Epithelial cell of proximal tubule (primary cell): ENCODE measurements at places on chromosomes 5 and 9. TPM values are rescaled to one million over a fixed set of nuclear protein-coding genes. Genes with fewer than 3 reads are reported as not detected.

DNA sequence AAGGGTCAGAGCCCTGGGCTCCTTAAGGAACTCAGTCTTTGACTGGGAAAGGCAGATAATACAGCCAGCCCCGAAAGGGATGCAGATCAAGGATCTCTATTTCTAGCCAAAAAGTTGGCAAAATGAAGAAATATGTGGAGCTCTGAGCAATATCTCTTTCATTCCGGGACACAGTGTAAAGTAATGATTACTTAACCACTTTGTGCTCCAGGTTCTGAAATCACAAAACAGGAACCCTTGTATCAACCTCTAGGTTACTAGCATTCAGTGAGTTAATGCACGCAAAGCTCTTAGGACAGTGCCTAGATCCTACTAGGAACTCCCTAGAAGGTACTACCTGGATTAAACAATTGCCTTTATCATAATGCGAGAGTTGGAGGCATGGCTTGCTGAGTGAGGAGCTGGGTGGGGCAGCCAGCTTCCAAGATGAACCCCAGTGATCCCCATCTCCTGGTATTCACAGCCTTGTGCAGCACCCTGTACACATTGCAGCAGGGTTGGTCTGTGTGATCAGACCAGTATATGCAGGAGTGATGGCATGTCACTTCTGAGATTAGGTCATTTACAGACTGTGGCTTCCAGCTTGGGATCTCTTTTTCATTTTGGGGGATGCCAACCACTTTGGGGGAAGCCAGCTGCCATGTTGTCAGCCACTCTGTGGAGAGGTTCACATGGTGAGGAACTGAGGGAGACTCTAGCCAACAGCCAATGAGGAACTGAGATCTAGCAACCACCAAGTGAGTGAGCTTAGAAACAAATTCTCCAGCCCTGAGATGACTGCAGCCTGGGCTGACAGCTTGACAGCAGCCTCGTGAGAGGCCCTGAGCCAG is 103.1 kb upstream of the SLC44A1 start:
- no peak for DNase-seq

Gene MYORG
- total RNA-seq, result 2.9 and 6.6 TPM in 2 replicates

Gene PAEP
- total RNA-seq, result not detected in 2 replicates

DNA sequence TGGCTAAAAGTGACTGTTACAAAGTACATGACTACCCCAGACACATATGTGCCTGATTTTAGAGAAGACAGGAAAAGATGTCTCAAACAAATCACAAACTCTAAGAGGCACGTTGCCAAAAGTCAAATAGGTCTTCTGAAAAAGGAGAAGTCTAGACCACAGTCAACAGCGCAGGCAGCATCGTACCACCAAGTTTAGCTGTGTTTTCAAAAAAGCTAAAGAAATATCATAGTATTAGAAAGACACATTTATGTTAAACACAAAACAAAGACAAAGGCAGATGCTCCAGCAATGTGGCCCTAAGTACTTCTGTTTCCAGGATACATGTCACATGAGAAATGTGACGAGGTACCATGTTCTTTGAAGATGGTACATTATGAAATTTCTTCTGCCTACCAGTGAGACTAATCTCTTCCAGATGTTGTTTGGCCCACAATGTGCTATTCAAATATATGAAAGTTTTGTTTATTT is 43.5 kb downstream of the LPAR1 start:
- DNase-seq, result no peak

DNA sequence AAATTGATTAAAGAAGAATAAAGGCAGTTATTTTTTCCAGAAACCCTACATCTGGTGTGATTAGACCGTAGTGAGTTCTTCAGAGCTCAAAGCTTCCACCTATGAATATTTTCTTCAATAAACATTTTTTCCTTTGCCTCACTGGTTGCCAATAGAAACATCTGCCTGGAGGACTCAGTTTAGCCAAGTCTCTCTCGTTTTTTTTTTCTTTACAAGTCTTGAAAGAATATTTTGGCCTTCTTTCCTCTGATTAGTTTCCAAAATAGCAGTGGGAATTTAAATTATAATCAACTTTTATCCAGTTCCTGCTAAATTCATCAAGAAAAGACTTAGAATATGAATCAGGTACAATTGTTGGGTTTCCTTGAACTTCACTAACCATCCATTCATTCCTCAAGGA is 897.5 kb downstream of the TLE1 start:
- DNase-seq, result no peak

DNA sequence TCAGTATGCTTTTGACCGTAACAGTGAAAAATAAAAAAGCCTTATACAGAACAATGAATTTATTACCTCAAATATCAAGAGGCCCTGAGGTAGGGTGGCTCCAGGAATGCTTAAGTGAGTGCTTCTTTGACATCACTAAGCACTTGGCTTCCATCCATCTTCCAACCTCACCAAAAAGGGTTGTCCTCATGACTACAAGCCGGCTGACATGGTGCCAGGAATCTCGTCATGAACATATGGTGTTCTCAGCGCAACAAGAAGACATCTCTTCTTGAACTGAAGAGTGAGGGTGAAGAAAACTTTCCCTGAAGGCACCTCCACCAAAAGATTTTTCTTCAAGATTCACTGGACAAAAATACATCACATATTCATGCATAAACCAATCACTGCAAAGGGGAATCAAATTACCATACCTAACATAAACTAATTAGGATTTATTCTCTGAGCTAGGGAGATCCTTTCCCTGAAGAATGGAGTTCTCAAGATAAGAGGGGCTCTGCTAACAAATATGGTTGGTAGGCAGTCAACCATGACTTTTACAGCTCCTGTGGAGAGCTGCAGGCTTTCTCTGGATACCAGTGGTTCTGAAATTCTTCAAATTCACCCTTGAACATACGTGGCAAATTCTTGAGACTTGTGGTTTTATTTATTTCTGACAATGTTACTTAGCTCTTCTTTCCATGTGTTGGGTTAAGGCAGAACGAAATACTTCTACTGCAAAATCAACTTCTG is 49.5 kb downstream of the AGXT2 start:
- no peak for DNase-seq

Gene CEL
- 0.36 and 0.58 TPM in 2 replicates for total RNA-seq

- no peak for DNase-seq
Measured at GRCh38 chr5:126826619-126827215, 49.8 kb downstream of the LMNB1 start.

GRCh38 chr5:139399501-139400121 is 4.3 kb downstream of the SPATA24 start:
- no peak for DNase-seq

Gene SHOC1
- 0.07 TPM in 1 of 2 replicates, not detected in the other for total RNA-seq

Gene SLC6A19
- total RNA-seq, result not detected in 2 replicates

DNA sequence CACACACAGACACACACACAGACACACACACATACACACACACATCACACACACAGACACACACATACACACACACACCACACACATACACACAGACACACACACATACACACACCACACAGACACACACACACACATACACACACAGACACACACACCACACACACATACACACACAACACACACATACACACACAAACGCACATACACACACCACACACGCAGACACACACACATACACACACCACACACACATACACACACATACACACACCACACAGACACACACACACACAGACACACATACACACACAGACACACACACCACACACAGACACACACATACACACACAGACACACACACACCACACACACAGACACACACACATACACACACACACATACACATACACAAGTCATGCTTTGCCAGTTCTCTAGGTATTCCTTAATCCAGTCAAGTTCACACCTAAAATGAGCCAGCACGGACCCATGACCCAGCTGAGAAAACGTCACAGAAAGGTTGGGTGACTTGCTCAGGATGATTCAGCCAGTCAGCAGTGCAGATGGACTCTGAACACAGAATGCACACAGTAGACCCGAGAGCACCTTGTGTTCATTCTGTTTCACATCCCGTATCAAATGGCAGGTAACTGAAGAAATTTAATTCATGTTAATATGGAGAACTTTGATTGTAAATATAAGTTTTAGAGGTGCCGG is 746.4 kb downstream of the MTRR start:
- peak; percentile 64 for DNase-seq

Gene CD180
- total RNA-seq, result not detected in 2 replicates

GRCh38 chr5:151722546-151722945 is 35.8 kb upstream of the SPARC start:
- DNase-seq, result no peak

DNA sequence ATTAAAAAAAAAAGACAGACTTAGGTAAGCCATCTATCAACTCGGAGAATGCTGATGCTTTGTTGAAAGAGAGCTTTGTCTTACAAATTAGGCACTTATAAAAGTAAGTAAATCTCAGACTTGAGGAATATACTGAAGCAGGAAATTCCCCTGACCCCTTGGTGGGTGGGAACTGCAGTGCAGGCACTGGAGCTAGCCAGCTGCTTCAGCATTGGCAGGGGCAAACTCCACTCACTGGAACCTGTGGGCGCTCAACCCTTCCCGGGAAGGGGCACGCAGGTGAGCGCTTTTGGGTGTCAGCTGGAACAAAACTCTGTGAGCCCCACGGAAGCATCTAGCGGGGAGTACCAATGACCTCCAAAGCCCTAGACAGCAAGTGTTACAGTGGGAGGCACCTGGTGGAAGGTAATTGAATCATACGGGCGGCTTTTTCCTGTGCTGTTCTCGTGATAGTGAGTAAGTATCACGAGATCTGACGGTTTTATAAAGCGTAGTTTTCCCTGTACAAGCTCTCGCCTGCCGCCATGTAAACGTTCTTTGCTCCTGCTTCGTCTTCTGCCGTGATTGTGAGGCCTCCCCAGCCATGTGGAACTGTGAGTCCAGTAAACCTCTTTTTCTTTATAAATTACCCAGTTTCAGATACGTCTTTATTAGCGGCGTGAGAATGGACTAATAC is 628.0 kb upstream of the CDH18 start:
- no peak for DNase-seq

DNA sequence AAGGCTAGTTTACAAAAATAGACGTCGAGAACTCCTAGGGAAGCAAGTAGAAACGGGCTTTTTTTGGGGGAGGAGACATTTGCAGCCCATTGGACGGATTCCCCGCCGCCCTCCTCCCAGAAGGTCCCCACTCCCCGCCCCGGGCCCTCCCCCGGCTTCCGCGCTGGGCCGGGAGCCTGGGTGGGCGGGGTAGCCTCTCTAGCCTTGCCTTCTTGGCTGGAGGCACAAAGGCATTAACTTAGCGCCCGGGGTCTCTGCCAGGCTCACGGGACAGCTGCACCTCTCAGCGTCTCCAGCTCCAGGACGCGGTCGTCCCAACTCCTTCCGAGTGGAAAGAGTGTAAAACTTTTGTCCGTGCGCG is at the start of gene DMRTA1:
TSS of gene DMRTA1 (plus strand) at position 236 of the 361 bp plus-strand sequence. CDS start 242 bp downstream, outside the sequence.
- no peak for DNase-seq

DNA sequence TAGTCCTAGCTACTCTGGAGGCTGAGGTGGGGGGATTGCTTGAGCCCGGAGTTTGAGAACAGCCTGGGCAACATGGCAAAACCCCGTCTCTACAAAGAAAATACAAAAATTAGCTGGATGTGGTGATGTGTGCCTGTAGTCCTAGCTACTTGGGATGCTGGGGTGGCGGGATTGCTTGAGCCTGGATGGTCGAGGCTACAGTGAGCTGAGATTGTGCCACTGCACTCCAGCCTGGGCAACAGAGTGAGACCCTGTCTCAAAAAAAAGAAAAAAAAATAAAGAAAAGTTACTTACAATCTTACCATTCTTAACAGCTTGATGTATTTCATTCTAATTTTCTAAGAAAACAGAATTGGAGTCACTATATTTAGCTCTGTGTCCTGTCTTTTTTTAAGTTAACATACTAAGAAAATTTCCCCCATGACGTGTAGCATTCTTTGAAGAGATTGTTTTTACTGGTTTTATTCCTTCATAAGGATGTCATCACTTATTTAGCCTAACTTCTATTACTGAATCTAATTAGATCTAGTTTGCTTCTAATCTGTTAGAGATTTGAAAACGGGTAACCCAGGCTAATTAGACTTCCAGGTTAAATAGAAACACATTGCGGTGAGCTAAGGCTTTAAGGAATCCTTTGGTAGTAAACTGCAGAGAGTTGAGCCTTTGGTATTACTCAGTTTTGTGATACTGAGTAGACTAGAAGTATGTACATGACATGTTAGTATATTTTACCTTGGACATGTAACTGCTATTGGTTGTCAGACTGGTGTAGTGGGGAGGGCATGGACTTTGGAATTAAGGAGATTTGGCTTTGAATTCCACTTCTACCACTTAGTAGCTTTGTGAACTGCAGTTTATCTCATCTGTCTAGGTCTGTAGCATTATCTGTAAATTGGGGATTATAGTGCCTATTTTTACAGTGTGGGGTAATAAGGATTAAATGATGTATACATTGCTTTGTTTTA is 24.0 kb downstream of the HSPA4 start:
- DNase-seq, result no peak

- DNase-seq, result no peak
Measured at GRCh38 chr5:150650021-150651006, 9.9 kb downstream of the SYNPO start.

DNA sequence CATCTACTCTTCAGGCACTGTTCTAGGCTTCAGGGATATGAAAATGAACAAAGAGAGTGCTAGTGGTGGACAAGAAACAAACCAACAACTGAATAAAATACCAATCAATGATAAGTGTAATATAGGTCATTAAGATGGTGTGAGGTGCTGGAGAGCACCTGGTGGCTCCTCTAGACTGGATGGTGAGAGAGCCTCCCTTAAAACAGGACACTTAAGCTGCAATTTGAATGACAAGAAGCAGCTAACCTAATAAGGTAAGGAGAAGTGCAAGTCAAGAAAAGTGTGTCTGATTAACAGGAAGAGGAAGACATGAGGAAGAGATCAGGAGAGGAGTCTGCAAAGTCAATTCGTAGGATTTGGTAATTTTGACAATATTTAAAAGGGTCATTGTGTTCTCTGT is 23.1 kb downstream of the JAKMIP2 start:
- DNase-seq, result no peak

GRCh38 chr9:8668751-8669150 is 869.2 kb upstream of the DMAC1 start:
- no peak for DNase-seq

- DNase-seq, result no peak
Measured at GRCh38 chr5:176548967-176549444, at the start of gene CDHR2. Gene CDHR2 (plus strand): TSS chr5:176549342. CDS start chr5:176565353, 16,011 bp downstream.

Gene PHYKPL
- 14.9 and 17.0 TPM in 2 replicates for total RNA-seq

- no peak for DNase-seq
Measured at GRCh38 chr5:65037831-65038815, 269.4 kb downstream of the CWC27 start.
